ENCODE measurements at places on chromosomes 2 and 18.

GRCh38 chr2:74333896-74334586 is 9.2 kb downstream of the SLC4A5 start:
- DNase-seq: no peak

- DNase-seq: no peak
Observed at GRCh38 chr2:226333388-226333787, 466.2 kb downstream of the IRS1 start.

DNA sequence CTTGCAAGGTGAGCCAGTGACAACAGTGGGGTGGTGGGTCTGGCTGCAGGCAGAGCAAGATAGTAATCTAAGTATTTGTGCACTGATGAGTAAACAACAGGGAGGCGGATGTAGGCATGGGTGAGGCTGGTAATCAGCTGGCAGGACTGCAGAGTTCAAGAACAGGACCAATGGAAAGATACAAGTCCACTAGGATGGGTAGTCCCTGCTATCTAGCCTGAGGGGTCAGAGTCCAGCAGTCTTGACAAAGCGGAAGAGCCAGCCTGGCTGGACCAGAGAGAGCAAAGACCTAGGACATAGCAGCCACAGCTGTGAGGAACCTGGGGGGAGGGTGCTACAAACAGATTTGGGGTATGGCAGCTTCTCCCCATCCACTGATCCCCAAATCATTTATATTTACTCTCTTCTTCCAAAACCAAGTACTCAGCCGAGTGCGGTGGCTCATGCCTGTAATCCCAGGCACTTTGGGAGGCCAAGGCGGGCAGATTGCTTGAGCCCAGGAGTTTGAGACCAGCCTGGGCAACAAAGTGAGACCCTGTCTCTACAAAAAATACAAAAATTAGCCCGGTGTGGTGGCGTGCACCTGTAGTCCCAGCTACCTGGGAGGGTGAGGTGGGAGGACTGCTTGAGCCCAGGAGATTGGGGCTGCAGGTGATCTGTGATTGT is 25.9 kb downstream of the VIL1 start:
- no peak for DNase-seq

- DNase-seq: no peak
Observed at GRCh38 chr2:198639580-198639979, 818.2 kb downstream of the SATB2 start.

GRCh38 chr18:74731097-74731496 is 133.4 kb downstream of the ZNF407 start:
- no peak for DNase-seq

GRCh38 chr2:71833855-71834560 is 313.7 kb downstream of the CYP26B1 start:
- no peak for DNase-seq

GRCh38 chr2:236177604-236177966 is 9.4 kb upstream of the GBX2 start:
- peak; percentile 37 for DNase-seq

- no peak for DNase-seq
Observed at GRCh38 chr2:188808947-188809355, 165.2 kb upstream of the COL3A1 start.

GRCh38 chr2:226118471-226119429 is 680.9 kb downstream of the IRS1 start:
- no peak for DNase-seq

- no peak for DNase-seq
Observed at GRCh38 chr2:235754357-235755207, 260.7 kb downstream of the AGAP1 start.

DNA sequence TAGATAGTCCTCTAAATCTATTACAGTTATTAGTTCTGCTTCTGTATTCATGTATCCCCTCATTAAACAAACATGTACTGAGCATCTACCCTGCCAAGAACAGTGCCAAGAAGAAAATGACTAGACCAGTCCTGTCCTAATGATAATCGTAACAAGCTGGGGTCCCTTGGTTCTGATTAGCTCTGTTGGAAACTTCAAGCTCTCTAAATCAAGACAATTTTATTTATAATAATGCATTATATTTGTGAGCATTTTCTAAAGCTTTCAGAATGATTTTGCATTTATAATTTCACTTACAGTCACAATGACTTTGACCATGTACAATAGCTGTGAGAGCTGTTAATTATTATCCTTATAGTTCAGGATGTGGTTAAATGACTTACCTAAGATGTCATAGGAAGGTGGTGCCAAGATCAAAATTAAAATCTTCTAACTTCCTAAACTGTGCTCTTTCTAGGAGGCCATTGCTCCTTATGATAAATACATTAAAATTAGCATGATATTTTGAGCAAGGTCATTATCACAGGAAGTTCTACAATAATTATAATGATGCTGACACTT is 336.5 kb upstream of the SLC39A10 start:
- DNase-seq: no peak

- DNase-seq: no peak
Observed at GRCh38 chr2:55223958-55224760, 7.9 kb downstream of the CLHC1 start.

GRCh38 chr2:46521215-46521683 is 41.9 kb downstream of the TMEM247 start:
- DNase-seq: no peak

GRCh38 chr2:148570989-148571388 is 73.6 kb upstream of the EPC2 start:
- DNase-seq: no peak

DNA sequence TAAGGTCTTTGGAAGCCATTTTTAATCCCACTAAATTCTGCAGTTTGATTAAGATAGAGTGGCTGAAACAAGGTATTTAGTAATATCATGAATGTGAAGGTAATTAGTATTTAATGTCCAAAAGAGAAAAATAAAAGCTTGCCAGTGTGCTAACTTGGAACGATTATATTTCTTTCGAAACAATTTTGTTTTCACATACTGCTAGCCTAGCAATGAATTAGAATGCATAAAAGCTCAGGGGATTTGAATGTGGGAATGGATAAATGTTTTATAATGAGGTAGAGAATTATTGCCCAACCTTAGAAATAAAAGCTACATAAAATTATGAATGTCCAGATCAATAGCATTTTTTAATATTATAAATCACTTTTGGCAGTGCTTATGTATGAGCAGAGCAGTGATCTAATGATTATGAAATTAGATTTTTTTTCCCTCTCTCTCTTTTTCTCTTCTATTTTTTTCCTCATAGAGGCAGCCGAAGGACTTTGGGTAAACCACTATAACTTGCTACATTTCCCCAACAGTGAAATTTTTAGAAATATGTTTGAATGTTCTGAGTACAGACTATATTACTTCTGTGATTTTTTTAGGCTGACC is 75.5 kb downstream of the PLCL1 start:
- no peak for DNase-seq

DNA sequence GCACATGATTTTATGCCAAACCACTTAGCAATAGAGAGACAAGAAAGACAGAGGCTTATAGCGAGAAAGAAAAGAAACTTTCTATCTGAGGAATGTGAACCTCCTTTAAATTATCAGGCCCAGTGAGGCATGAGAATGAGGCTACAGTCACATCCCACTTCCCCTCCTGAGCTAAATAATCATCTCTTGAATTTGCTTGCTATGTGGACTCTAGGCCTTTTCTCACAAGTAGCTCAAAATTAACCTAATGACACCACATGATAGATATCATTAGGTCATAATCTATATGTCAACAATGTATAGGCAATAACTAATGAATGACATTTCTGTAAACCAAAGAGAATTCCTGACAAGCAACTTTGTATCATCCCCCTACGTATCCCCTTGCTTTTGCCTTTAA is 301.5 kb upstream of the MGAT5 start:
- no peak for DNase-seq

DNA sequence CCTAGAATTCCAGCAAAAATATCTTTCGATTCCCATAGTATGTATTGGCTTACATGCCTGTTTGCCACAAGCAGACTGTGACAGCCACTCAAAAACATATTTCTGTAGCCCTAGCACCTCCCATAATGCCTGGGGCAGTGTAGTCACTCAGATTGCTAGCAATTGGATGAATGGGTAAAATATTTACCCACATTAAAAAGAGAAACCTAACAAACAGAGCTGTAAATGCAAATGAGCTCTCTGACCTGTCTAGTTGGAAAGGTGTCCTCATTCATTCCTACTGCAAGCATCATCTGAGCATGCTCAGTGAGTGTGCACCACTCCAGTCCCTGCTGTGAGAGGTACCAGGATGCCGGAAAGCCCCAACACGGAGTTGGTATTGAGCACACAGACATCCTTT is 234.0 kb upstream of the RAB12 start:
- no peak for DNase-seq

DNA sequence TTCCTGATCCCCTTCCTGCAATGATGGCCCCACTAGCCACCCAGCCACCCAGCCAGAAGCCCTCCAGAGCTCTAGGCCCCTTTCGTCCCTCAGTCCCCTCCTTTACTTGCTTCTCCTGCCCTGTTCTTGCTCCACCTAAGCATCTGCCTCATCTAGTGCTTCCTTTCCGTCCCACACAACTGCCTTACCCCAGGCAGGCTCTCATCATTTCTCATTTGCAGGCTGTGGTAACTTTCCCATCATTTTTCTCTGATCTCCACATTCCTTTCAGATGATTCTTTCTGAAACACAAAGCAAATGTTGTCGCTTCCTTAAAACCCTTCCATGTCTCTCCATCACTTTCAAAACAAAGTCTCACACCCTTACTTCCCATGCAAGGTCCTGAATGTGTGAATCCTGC is 459.8 kb downstream of the METTL4 start:
- DNase-seq: no peak

GRCh38 chr2:46197672-46198071 is 99.5 kb upstream of the EPAS1 start:
- DNase-seq: no peak

GRCh38 chr18:65934874-65935273 is 184.1 kb downstream of the CDH7 start:
- DNase-seq: peak; percentile 1

GRCh38 chr2:27191070-27191829 is 20.6 kb upstream of the ATRAID start:
- no peak for DNase-seq

- DNase-seq: no peak
Observed at GRCh38 chr18:33900638-33901037, 322.6 kb downstream of the ASXL3 start.

- no peak for DNase-seq
Observed at GRCh38 chr18:36149514-36150289, 20.0 kb downstream of the ELP2 start.

- DNase-seq: no peak
Observed at GRCh38 chr2:19709553-19709952, 192.2 kb downstream of the TTC32 start.

DNA sequence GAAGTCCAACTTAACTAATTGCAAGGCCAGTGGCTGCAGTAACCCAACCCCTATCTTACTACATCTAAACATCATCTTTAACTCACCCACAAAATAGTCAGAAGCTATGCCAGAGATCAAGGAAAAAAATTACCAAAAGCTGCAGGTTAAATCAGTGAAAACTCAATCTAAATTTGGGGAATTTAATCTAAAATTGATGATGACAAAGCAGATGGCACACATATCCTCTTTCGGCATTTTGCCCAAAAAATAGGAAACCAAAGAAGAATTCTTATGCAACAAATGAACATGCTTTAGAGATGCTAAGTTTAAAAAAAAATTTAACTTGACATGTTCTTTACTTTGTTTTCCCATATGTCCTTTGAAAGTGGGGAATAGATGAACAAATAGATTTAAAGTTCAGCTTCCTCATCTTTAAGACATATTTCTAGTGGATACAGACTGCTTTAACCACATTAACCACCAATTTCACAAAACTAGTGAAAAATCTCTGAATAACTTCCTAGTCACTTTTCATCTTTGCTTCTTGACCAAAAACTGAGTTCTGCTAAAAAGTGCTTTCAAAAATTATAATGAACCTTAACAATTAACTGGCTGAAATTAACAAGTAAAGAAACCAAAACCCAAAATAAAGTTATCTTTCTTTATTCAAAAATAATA is 74.3 kb upstream of the CCDC150 start:
- no peak for DNase-seq

GRCh38 chr2:72770879-72771461 is 54.9 kb downstream of the EXOC6B start:
- DNase-seq: peak; percentile 59

- DNase-seq: no peak
Observed at GRCh38 chr2:215434447-215435279, 1.2 kb downstream of the FN1 start.

DNA sequence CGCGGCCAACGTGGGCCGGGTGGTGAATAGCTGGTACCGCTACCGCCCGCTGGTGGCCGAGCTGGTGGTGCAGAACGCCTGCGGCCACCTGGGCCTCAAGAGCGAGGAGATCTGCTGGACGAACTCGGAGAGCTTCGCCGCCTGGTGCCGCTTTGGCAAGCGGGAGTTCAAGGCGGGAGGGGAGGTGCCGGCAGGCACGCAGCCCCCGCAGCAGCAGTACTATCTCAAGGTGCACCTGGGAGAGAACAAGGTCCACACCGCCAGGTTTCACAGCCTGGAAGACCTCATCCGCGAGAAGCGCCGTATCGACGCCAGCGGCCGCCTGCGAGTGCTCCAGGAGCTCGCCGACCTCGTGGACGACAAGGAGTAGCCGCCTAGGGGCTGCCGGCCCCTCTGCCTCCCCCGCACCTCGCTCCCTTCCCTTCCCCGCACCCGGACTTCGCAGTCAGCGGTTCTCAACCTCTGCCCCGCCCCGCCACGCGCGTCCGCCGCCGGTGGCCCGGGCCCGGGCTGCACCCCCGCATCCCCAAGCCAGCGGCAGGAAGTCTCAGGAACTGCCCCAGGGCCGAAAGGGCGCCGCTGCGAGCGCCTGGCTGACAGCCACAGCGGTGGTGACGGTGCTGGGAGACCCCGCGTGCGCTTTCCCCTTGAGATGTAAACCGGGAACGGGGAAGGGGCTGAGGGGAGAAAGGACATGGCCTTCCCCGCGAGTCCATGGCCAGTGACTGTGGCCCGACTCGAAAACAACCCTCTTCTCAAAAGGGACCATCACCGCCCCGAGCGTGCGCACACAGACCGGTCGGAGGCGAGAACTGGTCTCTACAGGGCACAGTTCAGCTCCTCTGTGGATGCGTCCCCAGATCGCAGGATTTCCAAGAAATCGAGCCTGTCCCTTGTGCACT is 2.2 kb downstream of the LRATD1 start:
- peak; percentile 56 for DNase-seq

DNA sequence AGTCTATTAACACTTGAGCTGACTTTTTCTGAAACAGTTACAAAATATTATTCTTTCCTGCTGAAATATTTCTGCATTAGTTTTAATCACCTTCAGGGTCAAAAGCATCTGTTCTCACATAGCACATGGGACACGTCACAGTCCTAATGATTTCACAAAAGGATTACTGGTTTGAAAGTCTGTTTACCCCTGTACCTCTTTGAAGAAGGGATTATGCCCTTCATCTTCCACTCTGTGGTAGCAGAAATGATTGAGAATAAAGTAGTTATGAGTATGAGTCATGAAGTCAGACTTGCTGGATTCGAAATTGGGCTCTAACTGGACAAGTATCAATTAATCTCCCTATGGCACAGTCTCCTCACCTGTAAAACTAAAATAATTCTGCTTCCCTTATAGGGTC is 121.2 kb downstream of the SATB2 start:
- DNase-seq: no peak
